Upper lobe of left lung (tissue), 6 donors: ENCODE measurements at places on chromosomes 3 and 15.
A peak's percentile ranks its signal among the peaks of the same experiment; 100 is the strongest.

GRCh38 chr15:41659855-41660234, 360 bp upstream of the MGA start:
- no peaks in the 10 kb centered on the region for H3K36me3 ChIP-seq
- peaks cover 18% of the 10 kb centered on the region for H3K4me1 ChIP-seq
- H3K27me3 ChIP-seq: no peaks in the 10 kb centered on the region
- peak overlapping the region; percentile 62 for H3K4me3 ChIP-seq
- peak overlapping the region; percentile 87 for H3K27ac ChIP-seq

DNA sequence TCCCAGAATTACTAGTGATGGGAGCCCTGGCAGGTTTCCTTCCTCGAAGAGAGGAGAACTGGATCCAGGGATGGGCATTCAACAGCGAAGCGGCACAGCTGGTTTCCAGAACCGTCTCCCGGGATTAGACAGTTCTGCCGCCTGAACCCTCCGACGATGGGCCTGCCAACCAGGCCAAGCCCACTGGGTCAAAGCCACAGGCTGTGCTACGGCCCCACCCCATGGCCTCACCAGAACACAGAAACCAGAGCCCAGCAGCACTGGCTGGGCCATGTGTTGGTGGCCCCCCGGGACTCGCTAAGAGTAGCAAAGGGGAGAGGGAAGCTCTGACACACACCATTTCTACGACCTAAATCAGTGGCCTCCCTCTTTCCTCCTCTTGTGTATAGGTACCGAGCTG, 2.2 kb downstream of the C15orf62 start:
- H3K27ac ChIP-seq: no peak overlapping the region
- peaks cover 79% of the 10 kb centered on the region for H3K36me3 ChIP-seq
- peak; percentile 54 for DNase-seq
- peaks cover 35% of the 10 kb centered on the region for H3K4me1 ChIP-seq
- H3K27me3 ChIP-seq: no peaks in the 10 kb centered on the region

DNA sequence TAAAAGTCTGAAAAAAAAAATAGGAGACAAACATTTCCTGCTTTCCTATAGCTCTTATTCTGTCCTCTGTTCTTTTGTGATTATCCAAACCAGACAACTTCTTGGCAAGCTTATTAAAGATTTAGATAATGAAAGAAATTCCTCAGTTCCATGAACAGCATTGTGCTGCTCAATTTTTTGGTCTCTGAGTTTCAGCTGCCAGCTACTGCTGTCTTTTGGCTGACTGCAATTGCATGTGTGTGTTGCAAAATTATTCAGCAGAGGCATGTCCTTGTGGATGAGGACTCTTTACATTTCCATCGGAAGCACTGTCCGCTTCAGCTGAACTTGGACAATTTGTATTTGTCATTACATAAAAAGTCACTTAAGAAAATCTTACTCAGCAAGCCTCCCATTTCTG, 397.3 kb upstream of the RASGRP1 start:
- no peaks in the 10 kb centered on the region for H3K4me1 ChIP-seq
- DNase-seq: no peak
- H3K27me3 ChIP-seq: no peaks in the 10 kb centered on the region
- H3K4me3 ChIP-seq: no peak overlapping the region

GRCh38 chr3:17231537-17232261, 346.9 kb downstream of the PLCL2 start:
- H3K36me3 ChIP-seq: no peaks in the 10 kb centered on the region
- no peak overlapping the region for H3K4me3 ChIP-seq
- no peaks in the 10 kb centered on the region for H3K4me1 ChIP-seq
- no peak for DNase-seq

- H3K4me3 ChIP-seq: no peak overlapping the region
- DNase-seq: no peak
- no peaks in the 10 kb centered on the region for H3K4me1 ChIP-seq
- no peaks in the 10 kb centered on the region for H3K36me3 ChIP-seq
Observed at GRCh38 chr3:33704891-33705290, 13.2 kb downstream of the CLASP2 start.

GRCh38 chr15:60134609-60135008, 130.5 kb downstream of the FOXB1 start:
- no peak overlapping the region for H3K27ac ChIP-seq
- no peak overlapping the region for H3K4me3 ChIP-seq
- no peaks in the 10 kb centered on the region for H3K27me3 ChIP-seq
- no peaks in the 10 kb centered on the region for H3K36me3 ChIP-seq

GRCh38 chr3:136950623-136951022, 7.2 kb upstream of the IL20RB start:
- H3K27ac ChIP-seq: no peak overlapping the region
- H3K4me3 ChIP-seq: no peak overlapping the region
- H3K36me3 ChIP-seq: peaks cover 3% of the 10 kb centered on the region
- no peaks in the 10 kb centered on the region for H3K27me3 ChIP-seq
